ENCODE measurements at places on chromosomes 16 and 17.

DNA sequence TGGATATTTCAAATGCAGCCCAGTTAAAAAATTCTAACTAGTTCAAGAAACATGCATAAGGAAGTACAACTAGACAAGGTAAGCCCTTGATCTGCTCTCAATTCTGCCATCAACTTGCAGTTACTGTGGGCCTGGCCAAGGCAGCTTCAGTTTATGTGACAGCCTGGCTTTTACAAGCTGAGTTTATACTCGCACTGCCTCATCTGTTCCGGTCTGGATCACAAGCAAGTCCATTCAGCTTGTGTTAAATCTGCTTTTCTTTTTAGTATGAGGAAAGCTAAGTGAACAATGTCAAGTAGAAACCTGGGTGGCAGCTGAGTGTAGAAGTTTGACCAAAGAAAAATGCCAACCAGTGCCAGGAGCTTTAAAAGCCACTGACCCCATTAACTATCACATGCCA, 76.6 kb upstream of the CORO6 start:
- no peak for DNase-seq

- peak; percentile 55 for DNase-seq
These were observed 22.5 kb upstream of the NSMCE1 start for GRCh38 chr16:27291106-27291505.

- DNase-seq, result no peak
These were observed 1.6 kb downstream of the NDUFB10 start for GRCh38 chr16:1960665-1961630.

GRCh38 chr16:31265329-31266245, 5.8 kb downstream of the ITGAM start:
- DNase-seq, result no peak

DNA sequence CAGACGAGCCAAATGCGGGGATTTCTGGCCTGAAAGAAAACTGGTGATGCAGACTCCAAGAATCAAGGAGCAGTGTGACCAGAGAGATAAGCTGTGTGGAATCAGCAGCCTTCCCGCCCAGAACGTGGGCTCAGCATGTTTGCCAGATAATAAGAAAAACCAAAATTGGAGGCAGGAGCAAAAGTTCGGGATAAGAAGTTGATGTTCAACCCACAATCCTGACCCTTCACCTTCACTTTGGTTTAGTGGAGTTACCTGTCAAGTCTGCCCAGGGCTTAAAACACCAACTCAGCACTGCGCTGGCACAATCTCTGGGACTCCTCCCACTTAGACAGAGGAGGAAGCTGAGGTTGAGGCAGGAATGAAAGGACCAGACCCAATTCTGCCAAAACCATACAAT, 3.1 kb downstream of the SLC43A2 start:
- no peak for DNase-seq

DNA sequence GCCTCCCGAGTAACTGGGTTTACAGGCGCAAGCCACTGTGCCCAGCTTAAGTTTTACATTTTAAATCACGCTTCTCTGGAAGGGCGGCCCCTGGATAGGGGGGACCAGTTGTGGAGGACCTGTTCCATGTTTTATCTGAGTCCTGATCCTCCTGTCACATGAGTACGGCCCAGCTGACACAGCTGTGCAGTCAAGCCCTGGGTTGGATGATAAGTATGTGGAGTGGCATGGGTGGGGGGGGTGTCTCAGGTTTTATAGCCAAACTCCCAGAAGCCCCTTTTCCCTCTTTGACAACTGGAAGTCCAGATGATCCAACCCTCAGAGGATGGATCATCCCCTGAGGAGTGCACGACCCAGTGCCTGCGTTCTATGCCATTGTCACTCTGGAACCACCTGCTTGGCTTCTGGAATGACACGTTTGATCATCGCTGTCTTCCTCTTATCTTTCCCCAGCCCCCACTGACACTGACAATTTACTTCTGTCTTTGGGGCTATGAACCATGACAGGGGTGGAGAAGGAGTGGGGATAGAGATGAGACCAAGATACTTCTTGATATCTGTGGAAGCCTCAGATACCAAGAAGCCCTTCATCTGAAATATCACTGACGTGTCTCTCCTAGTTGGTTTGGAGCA, 191.2 kb downstream of the MSI2 start:
- DNase-seq, result no peak

DNA sequence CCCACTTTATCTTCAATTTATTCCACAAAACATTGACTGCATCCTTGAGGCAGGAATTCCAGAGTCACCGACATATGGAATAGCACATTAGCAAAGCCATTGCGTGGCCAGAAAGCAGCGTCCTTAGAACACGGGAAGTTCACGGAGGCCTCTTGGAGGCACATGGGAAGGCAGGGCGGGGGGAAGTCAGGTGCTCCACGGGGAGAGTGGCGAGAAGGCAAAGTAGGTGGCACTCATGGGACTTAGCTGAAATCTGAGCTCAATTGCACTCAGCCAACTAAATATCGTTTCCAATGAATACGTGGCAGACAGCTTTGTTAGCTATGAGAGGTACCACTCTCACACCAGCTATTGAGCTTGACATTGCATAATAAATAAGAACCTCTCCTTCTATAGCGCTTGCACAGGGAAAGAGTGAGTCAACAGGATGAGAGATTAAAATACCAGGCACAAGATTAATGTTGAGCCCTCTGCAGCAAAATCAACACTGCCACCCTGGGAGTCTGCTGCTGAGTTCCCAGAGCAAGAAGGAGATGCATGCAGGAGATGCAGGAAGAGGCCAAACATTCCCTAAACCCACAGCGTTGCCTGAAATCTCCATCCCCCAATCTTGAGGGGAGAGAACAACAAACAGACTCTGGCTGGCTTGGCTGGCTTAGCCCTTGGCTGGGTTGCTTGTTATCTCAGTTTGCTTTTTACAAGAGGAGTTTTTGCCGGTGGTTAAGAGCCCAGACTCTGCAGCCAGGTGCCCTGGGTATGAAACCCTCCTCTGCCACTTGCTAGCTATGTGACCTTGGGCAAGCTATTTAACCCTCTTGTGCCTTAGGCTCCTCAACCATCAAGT, 28.8 kb downstream of the ABCC12 start:
- DNase-seq, result no peak

GRCh38 chr17:55546991-55547664, 35.9 kb upstream of the SMIM36 start:
- DNase-seq, result no peak
